ENCODE measurements at places on chromosomes 4 and X.

- no peak for DNase-seq
Observed at GRCh38 chr4:100746141-100746739, 228.4 kb upstream of the EMCN start.

GRCh38 chr4:57734104-57734670 lies 624.0 kb upstream of the IGFBP7 start:
- no peak for DNase-seq

GRCh38 chrX:85084770-85085393 lies 81.2 kb downstream of the APOOL start:
- DNase-seq, result peak; percentile 7

GRCh38 chrX:150869450-150869849 lies 29.0 kb downstream of the CD99L2 start:
- no peak for DNase-seq

DNA sequence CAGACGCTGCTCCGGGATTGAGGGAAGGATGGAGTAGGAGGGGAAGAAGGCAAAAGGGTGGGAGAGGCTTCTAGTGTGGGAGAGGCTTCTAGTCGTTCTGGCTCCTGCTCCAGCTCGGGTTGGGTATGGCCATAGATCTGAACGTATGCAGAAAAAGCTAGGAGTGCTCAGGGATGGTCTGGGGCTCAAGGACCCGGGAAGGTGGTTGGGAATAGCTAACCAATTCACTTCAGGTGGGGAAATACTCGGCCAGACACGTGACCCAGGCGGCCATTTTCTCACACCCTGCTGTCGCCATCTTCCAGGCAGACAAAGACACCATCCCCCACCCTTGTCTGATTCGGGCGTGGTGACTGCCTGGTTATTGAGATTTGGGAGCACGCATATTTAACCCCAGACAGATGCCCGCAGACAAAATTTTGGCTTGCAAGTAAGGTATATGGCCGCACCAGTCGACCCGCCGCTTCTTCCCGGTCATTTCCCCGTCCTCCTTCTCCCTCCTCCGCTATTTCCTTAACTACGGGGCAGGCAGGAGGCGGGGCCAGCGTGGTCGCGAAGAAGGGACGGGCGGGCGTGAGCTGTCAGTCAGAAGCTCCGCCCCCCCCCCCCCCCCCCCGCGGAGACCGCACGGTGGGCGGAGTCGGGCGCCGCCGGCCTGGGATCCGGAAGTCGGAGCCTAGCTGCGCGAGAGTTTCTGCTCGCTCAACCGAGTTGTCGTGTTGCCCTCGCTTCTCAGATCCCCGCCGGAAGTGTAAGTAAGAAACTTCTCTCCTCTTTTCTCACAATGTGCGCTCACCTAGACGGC lies at the start of gene GNL3L:
TSS of gene GNL3L (plus strand) at position 668 of the 805 bp plus-strand sequence. CDS start 2,348 bp downstream, outside the sequence.
- peak; percentile 82 for DNase-seq

- DNase-seq, result peak; percentile 44
Observed at GRCh38 chr4:41214136-41214824, at the start of gene APBB2. APBB2 (minus strand) TSS chr4:41214542; CDS start chr4:41033254, 181,288 bp downstream.

- DNase-seq, result peak; percentile 51
Observed at GRCh38 chrX:72620550-72621145, 48.0 kb upstream of the HDAC8 start.

DNA sequence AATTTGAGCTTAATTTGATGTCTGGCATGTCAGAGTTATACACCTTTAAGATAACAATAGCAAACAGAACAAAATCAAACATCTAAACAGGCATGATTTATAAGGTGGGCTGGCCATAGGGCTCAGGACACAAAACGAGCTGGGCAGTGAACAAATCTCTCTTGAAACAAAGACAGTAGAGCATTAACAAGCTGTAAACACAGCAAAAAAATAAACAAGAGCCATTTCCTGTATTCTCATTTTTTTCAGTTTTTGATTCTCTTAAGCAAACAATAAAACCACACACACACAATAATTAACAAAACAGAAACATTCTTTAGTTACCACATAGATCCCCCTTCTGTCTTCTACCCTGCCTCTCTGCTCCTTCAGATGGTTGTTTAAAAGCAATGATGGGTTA lies 68.3 kb upstream of the TMEM150C start:
- no peak for DNase-seq

GRCh38 chr4:14336656-14337055 lies 665.6 kb upstream of the CPEB2 start:
- DNase-seq, result no peak

DNA sequence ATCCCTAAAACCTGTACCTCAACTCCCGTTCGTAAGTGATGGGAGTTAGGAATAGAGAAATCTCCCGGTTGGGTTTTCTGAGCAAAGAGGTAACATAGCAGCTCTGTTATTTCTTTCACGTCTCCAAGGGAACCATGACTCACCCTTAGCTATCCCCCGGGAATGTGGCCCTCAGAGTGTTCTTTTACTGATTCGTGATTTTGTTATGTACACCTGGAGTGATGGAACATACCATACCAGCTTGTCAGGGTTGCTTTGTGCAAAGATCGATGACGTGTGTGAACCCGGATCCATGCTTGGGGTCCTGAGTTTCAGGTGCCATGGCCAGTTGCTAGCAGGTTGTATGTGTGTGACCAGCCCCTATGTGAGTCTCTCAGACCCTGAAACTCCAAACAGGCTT lies 52.6 kb downstream of the HPRT1 start:
- no peak for DNase-seq

GRCh38 chrX:12988797-12989196 lies 13.9 kb downstream of the TMSB4X start:
- no peak for DNase-seq

GRCh38 chr4:53183754-53184153 lies 182.1 kb downstream of the SCFD2 start:
- DNase-seq, result no peak

- no peak for DNase-seq
Observed at GRCh38 chrX:26511589-26512363, 295.8 kb downstream of the MAGEB5 start.

- DNase-seq, result no peak
Observed at GRCh38 chr4:150079081-150079581, 886 bp downstream of the DCLK2 start.

DNA sequence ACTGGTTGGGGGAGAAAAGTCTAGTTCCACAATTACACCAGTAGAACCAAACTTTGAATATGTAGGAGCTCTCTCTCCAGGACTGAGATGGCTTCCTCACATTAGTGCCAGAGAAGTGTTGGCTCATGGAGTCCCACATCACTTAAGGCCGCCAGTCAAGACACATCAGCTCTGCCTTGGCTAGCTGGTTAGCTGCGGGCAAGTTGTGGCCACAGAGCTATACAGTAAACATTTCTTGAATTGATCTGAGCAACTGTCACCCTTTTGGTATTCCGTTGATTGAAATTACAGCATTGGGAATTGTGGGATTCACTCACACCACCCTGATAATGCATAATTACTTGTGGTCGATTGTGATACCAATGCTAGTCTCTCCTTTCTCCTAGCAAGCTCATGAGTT lies 76.2 kb downstream of the LNX1 start:
- DNase-seq, result no peak

GRCh38 chrX:45889471-45889870 lies 655.8 kb downstream of the ZNF674 start:
- peak; percentile 3 for DNase-seq

- DNase-seq, result no peak
Observed at GRCh38 chr4:73309211-73309610, 50.6 kb upstream of the ANKRD17 start.

DNA sequence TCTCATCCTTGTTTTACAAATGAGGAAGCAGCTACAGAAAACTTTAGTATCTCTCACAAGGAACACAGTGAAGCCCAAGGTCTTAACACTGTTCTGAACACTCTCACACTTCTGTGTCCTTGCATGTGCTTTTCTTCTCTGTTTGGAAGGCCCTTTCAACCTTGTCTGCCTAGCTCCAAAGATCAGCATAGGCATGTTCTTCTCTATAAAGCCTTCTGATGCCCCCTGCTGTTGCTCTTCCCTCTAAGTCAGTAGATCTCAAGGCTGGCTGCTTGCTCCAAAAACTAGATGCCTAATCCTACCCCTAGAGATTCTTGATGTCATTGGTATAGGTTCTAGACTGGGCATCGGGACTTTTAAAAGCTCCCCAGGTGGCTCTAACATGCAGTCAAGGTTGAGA lies 5.9 kb downstream of the APOO start:
- DNase-seq, result peak; percentile 35

DNA sequence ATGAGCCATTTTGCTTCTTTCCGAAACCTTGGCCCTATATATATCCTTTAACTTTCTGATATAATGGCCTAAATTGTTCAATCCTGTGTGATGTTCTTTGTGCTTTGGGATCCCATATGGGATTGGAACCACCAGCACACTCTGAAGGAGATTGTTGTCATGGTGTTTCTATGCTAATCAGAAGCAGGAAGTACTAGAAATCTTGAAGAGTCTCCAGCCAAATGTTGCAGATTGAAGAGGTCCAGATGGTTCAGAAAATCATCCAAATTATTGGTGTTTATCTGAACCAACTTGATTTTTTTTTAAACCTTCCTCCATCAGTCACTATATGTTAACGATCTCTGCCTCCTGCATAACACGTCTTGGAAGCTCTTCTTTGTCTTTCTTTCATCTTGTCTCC lies 72.8 kb downstream of the KIT start:
- DNase-seq, result no peak

DNA sequence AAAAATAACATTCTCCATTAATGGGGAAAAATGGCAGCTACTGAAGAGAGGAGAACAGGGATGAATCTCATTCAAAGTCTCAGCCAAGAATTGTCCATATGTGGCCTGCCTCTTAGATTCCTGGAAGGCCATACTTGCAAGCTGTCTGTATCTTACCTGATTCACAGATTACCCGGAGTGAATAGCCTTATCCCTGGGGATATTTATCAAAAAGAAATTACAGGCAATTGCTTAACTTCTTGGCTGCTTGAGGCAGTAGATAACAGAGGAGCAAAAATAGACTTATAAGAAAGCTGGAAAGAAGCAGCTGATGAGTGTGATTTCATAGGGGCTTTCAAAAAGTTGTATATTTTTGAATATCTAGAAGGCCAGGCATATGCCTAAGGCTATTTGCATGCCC lies 68.8 kb upstream of the PPP1R2C start:
- no peak for DNase-seq

DNA sequence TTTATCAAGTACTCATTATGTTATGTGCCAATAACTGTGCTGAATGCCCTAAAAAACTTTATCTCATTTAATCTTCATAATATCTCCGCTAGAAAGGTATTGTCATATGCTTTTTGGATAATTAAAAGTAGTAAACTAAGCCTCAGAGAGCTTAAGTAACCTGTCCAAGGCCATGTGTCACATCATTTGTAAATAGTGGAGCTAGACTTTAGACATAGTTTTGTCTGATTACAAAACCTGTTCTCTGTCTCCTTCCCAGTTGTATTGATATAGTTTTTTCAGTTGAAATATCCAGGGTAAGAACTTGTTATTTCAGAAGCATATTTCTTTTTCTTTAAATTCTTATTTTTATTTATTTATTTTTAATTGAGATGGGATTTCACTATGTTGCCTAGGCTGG lies 66.7 kb downstream of the TENM3 start:
- DNase-seq, result no peak

- no peak for DNase-seq
Observed at GRCh38 chr4:93466446-93466845, 362.1 kb upstream of the ATOH1 start.

DNA sequence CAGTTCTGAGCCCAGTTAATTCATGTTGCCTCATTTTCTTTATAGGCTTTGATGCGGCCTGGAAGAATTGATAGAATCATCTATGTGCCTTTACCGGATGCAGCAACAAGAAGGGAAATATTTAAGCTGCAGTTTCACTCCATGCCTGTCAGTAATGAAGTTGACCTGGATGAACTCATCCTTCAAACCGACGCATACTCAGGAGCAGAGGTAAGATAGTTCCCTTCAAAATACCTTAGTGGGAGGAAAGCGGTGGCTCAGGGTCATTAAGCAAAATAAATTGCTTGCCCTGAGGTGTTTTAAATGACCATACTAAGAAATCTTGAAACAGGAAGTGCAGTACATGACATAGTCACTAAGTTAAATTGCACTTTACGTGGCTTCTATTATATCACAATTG lies 140.6 kb upstream of the SPRY1 start:
- no peak for DNase-seq

- DNase-seq, result peak; percentile 68
Observed at GRCh38 chr4:165207431-165208220, at the start of gene KLHL2. KLHL2 (plus strand) TSS chr4:165207561; CDS start chr4:165207877, 316 bp downstream.

DNA sequence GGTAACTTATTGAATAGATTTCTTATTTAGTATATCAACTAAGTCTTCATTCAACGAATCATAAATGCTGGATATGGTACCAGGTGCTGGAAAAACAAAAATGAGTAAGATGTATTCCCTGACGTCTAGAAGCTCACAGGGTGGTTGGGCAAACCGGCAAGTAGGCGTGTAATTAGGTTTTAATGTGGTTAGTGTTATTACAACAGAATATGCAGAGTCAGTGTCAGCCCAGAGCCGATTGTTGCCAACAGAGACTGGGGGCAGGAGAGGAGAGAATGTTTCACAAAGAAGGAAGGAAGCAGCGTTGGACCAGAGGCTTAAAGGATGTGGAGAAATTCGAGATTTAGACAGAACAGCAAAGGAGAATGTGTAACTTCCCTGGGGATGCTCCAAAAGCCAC lies 111.7 kb downstream of the TENM3 start:
- DNase-seq, result no peak

- DNase-seq, result peak; percentile 24
Observed at GRCh38 chrX:135477576-135477975, 42.9 kb upstream of the INTS6L start.

DNA sequence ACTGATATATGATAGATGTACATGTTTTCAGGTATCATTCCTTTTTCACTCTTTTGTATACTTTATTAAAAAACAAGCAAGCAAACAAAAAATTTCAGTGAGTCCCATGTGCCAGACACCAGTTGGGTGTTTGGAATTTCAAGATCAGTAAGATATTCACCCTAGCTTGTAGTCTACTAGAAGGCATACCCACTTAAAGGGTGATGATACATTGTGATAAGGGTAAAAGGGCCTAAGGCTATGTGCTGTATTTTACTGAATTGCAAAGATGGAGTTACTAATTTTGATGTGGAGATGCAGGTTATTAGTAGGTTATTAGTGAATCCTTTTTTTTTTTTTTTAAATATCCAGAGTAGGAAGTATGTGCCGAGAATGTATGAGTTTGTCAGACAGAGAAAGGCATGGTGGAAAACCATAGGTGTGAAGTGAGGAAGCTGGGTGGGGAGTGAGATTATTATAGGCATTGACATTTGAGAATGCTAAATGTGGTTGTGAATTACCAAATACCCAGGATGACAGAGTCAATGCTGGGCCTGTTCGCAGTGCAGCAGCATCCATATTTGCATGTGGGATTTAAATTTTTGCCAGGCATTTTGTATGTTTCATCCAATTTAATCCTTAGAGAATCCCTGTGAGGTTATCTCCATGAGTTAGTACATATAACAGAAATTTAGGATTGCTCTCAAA lies 10.1 kb downstream of the STIM2 start:
- DNase-seq, result no peak

GRCh38 chrX:11244636-11245035 lies 48.6 kb upstream of the AMELX start:
- DNase-seq, result no peak

GRCh38 chr4:152643153-152644035 lies 36.4 kb downstream of the TMEM154 start:
- peak; percentile 10 for DNase-seq
